NCI-H2171 treated with DMSO at 0.1 percent for 48 hours (cell line): ENCODE measurements at places on chromosomes 12 and 14.

GRCh38 chr14:63562405-63562804, 19.2 kb upstream of the PPP2R5E start:
- no peak for DNase-seq

DNA sequence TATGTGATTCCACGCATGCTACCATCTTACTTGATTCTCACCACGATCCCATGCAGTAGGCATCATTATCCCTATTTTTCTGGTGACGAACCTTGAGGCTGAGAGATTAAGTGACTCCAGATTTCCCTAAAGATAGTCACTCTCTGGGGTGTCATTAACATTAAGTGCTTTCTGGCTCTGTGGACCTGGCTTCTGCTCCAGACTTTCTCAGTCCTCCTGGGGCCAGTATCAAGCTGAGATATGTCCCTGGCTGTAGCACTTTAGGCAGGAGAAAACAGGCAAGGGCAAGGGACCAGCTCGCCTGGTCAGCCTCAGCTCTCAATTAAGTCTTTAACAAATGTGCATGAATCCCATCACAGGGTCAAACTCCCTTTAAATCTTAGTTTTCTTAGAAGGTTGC, 38.3 kb upstream of the PRB2 start:
- DNase-seq = no peak

GRCh38 chr14:92686411-92686899, 62.0 kb downstream of the LGMN start:
- DNase-seq = no peak

DNA sequence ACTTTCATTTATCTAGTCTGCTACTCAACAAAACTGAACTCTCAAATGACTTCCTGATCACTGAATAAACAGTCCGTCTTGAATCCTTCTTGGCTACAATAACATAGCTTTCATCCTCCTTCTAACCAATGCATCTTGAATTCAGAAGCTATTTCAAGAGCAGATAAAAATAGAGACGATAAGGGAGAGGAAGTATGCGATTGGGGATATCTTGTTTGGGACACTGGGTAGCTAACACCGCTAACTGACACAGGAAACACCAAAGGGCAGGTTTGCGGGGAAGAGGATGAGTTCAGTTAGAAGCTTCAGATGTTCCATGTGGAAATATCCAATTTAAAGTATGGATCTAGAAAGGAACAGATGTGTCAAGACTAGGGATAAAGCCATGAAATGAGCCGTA, 102.5 kb downstream of the SLC41A2 start:
- no peak for DNase-seq

DNA sequence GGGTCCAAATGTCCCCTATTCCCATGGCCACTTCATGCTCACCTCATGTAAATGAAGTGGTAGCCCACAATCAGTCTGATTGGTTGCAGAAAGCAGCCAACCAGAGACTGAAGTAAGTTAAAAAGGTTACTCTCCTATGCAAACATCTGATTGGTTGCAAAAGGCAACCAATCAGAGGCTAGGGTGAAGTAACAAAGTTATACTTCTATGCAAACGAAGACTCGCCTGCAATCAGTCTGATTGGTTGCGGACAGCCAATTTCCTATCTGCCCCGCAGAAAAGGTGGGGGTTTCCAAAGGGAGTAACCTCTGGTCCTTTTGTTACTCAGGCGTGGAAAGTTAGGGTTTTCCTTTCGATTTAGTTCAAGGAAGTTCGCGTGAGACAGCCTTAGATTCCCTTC, 208.1 kb upstream of the NEDD1 start:
- DNase-seq = no peak

DNA sequence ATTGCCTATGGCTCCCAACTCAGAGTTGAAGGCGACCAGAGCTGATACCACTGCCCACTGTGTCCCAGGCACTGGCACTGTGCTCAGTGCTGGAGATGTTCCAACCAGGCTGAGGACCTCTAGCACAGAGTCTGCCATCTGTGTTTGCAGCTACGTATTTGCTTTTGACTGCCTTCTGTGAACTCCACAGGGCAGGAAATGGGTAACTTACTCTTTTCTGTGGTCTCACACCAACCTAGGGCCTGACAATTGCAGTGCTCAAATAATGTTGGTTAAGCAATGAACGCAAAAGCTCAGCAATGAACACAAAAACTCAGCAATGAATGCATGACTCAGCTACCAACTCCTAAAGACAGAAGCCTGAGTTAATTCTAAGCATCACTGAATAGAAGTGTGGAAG, 202.8 kb downstream of the NUAK1 start:
- no peak for DNase-seq
